NT2/D1 (cell line): ENCODE measurements at places on chromosomes 2 and 18.

GRCh38 chr2:234544659-234545611, 48.1 kb upstream of the ARL4C start:
- DNase-seq: peak; percentile 72

DNA sequence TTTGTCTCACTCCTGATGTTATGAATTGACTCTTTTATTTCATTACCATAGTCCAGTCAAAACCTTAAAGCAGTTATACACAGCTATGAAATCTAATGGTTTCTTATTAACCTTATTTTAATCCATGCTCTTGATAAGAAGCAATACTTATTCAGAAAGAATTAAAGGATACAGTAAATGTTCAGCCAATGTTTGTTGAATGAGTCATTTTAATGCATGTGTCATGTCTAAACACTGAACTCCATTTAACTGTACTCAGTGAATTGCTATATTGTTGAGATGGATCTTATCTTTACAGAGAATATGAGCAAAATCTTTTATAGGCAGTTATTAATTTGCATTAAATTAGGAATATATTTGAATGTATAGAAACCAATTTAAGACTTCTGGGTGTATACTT, 135.1 kb upstream of the TFPI start:
- DNase-seq: no peak

DNA sequence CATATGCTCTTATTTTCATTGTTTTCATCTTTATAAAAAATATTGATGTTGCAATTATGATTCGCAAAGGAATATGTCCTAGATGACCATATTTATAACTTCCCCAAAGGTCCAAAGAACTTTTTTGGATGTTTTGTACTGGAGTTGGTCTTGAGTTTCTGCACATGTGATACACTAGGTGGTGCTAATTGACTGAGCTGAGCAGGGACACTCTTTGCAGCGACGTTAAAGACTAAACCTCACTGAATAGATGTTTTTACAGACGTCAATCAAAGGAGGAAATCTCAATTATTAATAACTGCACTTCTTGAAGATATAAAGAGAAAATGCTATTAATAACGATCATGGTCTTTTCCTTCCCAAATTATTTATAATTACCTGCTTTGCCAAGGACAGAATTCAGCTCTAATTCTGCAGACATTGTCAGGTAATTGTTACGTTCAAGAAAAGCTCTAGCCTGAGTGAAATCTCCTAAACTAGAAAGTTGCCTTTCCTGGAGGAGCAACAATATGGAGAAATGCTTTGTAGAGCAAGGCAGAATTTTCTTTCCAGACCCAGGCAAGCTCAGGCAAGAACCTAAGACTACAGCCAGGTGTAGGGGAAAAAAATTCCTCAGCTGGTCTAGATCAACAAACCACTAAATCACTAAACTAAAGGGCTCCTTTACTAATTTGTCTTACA, 119.3 kb upstream of the RBBP8 start:
- no peak for DNase-seq

DNA sequence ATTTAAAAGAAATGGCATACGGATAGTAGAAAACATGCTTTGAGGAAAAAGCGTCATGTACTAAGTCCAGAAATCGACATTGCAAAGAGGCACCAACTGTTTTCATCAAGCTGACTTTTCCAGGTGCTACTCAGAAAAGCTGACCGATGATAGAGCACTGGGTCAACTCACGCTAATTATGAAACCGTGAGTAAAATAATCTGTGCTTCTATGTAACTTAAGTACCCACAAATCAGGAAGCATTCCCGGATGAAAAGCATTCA, 353 bp upstream of the NUP35 start:
- DNase-seq: no peak

GRCh38 chr2:228747483-228747882, 523.6 kb downstream of the PID1 start:
- no peak for DNase-seq

DNA sequence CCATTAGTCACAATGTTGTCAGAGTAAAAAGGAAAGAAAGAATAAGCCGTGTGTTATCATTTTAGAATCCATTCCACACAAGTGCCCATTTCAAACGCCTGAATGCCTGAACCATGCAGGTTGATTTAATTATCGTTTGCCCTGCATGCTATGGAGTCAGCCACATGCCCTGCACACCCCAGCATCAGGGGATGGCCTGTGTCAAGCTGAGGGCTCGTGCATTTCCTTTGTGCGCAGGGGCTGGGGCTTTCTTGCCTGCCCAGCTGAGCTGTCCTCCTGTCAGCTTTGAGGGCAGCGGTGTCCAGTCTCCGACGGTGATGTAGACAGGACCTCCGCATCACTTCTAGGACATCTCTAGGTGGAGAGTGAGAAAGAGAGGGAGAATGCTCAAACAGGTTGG, 200.4 kb downstream of the TSN start:
- no peak for DNase-seq

DNA sequence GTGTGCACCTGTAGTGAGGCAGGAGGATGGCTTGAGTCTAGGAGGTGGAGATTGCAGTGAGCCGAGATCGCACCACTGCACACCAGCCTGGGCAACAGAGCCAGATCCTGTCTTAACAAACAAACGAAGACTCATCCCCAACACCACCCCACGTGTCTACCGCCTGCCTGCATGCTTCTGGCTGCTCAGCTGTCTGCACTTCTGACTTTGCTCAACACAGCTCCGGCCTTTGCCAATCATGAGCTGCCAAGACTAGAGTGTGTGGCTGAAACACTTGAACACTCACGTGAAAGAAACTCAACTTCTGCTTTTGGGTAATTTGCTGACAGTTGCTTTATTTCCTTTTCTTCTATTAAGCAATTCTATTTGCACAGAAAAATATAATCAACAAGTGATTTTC, 32.1 kb upstream of the SP3 start:
- no peak for DNase-seq

DNA sequence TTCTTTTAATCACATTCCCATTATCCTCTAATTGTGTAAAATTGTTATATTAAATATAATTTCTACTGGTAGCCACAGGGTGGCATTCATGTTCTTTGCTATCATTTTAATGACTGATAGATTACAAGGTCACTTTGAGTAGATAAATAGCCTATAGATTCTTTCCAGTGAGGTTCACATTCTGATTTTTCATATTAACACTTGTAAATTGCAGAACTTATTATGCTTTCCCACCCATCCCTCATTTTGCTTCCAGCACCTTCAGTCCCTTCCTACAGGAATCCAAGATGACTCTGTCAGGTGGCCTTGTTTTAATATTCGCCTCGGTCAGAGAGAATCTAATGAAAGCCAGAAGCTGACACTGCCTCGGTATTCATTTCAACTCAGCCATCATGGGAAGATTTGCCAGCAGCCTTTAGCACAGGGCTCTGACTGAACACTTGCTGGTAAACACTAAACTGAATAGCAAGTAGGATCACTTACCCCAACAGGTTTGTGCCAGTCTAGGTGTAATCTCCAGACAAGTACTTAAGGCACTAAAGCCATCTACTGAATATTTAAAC, 101.2 kb upstream of the FSHR start:
- DNase-seq: no peak

DNA sequence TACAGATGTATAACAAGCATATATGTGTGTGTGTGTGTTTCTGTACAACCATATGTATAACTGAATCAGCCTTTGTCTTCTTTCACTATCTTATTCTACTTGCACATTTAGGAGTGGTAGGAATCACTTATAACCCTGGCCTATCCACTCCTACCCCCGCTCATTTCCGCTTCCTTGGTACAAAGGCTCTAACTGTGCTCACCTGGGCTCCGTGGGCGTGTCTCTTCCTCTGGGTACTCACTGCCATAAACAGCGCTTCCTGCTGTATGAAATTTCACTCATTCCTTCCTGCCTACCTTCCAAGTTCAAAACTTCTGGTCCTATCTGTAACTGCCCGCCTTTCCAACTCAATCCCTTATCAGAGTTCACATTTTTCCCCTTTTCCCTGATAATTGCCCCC, 815.5 kb downstream of the EPHA4 start:
- DNase-seq: no peak

- DNase-seq: no peak
These were observed 166.2 kb downstream of the ACKR3 start for GRCh38 chr2:236735825-236736238.
